ENCODE measurements at places on chromosomes 16 and 17.

GRCh38 chr17:64503341-64503740 is 2.7 kb downstream of the DDX5 start:
- peaks cover 69% of the 10 kb centered on the region for H3K36me3 ChIP-seq
- DNase-seq: no peak
- H3K27ac ChIP-seq: no peak overlapping the region
- H3K4me3 ChIP-seq: peak overlapping the region; percentile 100
- H3K27me3 ChIP-seq: no peaks in the 10 kb centered on the region

DNA sequence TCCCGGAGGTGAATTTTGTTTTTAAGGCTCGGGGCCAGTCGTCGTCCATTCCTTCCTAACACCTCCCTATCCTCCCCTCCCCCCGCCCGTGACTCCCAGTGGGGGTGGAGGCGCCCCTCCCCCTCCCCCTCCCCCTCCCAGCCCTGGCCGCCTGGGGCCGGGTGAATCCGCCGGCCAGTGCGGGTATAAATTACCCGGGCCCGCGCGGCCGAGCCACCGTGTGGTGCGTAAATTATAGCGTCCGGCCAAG is 2.0 kb upstream of the GSE1 start:
- no peaks in the 10 kb centered on the region for H3K27me3 ChIP-seq
- peak overlapping the region; percentile 74 for H3K4me3 ChIP-seq
- peaks cover 25% of the 10 kb centered on the region for H3K4me1 ChIP-seq
- H3K36me3 ChIP-seq: no peaks in the 10 kb centered on the region

GRCh38 chr17:36197387-36197703 is 787 bp upstream of the CCL3L1 start:
- H3K4me3 ChIP-seq: no peak overlapping the region
- no peaks in the 10 kb centered on the region for H3K4me1 ChIP-seq
- no peaks in the 10 kb centered on the region for H3K27me3 ChIP-seq
- no peaks in the 10 kb centered on the region for H3K36me3 ChIP-seq

DNA sequence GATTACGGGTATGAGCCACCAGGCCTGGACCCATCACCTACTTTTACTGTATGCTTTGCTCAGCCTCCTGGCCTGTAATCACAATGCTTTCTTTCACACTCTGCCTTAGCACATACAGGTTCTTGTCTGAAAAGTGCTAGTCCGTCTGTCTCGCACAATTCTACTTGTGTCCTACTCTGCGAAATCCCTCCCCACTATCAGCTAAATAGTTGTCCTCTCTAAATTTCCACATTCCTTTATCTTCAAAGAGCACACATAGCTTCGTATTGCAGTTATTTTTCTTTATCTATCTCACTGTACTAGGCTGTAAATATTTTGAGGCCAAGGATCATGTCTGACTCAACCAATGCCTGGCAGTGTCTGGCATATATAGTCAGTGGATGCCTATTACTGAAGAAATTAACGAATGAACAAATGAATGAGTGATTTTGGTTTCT is 38.5 kb upstream of the ETV4 start:
- H3K4me1 ChIP-seq: peaks cover 1% of the 10 kb centered on the region
- H3K4me3 ChIP-seq: no peak overlapping the region
- DNase-seq: no peak
- no peaks in the 10 kb centered on the region for H3K27me3 ChIP-seq
- H3K27ac ChIP-seq: no peak overlapping the region
- no peaks in the 10 kb centered on the region for H3K36me3 ChIP-seq

DNA sequence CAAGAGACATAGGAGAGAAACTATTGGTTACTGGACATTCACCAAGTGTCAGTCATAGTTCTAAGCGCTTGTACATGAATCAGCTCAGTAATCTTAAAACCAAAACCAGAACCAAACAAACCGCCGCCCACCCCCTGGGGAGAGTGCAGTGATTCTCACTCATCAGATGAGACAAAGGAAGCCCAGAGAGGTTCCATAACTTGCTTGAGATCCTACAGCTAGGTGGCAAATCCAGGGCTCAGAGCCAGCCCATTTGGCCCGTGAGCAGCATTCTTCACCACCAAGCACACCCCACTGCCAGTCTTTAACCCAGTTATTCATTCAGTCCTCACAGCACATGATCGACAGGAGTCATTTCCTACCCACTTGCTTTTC is 37.2 kb upstream of the RGS9 start:
- no peaks in the 10 kb centered on the region for H3K27me3 ChIP-seq
- H3K36me3 ChIP-seq: no peaks in the 10 kb centered on the region
- DNase-seq: peak; percentile 75

- H3K36me3 ChIP-seq: no peaks in the 10 kb centered on the region
- no peaks in the 10 kb centered on the region for H3K4me1 ChIP-seq
- DNase-seq: no peak
- H3K27ac ChIP-seq: no peak overlapping the region
These were observed 4.0 kb upstream of the BRD7 start for GRCh38 chr16:50372611-50373344.
